Cerebellar nuclear complex (tissue), 1 donor: ENCODE measurements at places on chromosomes 6 and 20.

DNA sequence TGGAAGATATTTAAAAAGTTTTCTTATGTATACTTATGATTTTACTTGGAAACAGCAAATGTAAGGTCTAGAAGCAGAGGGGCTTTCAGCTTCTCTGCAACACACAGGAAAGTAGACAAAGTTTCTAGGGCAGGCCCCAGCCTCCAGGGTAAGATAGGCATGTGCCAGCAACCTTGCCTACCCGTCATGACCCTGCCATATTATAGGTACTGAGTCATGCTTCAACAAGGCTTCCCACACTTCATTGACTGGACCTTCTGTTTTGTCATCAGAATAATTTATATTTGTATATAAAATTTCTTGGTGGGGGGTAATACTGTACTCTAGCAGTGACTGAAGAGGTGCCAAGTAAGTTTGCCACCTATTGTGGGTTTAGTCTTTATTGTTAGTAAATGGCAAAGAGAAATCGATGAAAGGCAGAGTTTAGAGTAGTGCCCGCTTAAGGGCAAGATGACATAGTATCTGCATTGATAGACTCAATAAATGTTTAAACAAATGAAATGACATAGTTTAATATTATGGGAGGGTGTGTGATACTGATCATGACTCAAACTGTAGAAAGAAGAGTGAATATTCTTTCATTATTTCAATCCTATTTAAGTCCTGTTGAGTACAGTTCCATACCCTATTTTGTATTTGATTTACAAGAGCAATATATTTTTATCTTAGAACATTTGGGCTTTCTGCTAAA is 95.6 kb downstream of the JARID2 start:
- DNase-seq = no peak

- no peak for DNase-seq
Measured at GRCh38 chr6:156658966-156659821, 118.0 kb upstream of the ARID1B start.

DNA sequence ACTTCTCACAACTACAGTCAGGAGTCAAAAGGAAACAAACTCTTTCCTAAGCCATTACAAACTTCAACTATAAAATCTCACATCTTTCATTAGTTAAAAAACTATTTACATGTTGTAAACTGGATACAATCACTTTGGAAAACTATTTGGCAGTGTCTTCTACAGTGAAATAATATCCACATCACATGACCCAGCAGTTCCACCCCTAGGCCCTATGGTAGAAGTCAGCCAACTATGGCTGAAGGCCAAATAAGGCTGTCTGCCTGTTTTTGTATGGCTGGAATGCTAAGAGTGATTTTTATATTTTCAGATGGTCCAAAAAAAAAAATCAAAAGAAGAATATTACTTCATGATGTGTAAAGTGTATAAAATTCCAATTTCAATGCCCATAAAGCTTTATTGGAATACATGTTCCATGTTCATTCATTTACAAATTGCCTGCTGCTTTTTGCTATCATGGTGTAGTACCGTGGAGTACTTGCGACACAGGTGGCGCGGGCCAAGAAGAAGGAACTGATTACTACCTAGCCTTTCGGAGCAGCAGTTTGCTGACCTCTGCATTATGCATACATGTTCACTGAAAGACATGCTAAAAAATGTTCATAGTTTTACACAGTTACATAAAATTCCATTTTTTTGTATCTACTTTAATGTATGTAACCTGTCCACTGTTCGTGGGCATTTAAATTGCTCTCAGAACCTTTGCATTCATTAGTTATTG is 129.0 kb downstream of the KIF16B start:
- no peak for DNase-seq

DNA sequence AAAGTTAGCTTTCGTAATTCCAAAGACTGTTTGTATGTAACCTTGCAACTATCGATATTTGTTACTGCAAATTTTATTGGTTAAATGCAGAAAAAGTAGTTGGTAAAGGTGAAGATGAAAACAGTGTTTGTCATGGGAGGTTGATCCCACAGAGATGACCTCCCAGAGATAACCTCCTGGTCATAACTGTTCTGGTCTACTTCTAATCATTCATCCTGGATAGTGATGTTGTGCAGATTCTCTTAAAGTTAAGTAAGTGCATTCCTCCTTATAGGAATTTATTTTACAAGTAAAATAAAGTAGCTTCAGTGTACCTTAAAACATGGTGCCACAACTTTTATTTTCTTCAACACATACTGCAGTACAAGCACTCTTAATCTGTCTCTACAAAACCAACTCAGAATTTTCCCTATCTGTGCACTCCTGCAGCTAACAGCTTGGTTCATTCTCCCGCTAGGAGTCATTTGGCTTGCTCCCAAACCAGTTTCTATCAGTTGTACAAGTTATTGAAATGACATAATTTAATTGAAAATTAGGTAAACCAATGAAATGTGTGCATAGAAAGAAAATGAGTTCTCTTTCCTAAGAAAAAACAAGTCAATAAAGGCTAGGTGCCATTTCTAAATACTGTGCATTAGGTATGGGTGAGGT is 19.2 kb downstream of the METTL24 start:
- DNase-seq = no peak

- DNase-seq = no peak
Measured at GRCh38 chr6:56434606-56435005, 187.2 kb upstream of the COL21A1 start.

- DNase-seq = no peak
Measured at GRCh38 chr20:50744143-50744792, 12.9 kb downstream of the PARD6B start.

DNA sequence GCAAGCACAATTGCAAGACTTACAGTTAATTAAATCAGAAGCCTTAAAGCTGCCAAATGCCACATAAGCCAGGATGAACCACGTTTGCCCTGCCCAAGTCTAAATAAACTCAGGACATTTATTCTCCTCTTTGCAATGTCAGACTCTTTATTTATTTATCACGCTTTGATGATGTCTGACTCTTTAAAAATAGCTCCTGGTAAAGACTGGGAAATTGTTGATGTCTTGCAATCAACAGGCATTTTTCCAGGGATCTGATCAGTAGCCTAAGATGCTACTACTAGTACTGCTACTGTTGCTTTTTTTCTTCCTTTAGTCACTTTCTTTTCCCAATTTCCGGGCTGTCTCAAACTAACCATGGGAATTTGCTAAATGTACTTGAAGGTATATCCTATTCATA is 365.8 kb upstream of the MARCKS start:
- no peak for DNase-seq

DNA sequence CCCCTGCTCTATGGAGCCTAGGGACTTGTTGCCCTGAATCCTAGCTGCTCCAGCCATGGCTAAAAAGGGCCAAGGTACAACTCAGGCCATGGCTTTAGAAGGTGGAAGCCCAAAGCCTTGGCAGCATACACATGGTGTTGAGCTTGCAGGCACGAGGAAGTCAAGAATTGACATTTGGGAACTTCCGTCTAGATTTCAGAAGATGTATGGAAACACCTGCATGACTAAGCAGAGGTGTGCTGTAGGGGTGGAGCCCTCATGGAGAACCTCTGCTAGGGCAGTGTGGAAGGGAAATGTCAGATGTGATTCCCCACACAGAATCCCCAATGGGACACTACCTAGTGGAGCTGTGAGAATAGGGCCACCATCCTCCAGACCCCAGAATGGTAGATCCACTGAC is 95.1 kb upstream of the TMEM170B start:
- DNase-seq = no peak

DNA sequence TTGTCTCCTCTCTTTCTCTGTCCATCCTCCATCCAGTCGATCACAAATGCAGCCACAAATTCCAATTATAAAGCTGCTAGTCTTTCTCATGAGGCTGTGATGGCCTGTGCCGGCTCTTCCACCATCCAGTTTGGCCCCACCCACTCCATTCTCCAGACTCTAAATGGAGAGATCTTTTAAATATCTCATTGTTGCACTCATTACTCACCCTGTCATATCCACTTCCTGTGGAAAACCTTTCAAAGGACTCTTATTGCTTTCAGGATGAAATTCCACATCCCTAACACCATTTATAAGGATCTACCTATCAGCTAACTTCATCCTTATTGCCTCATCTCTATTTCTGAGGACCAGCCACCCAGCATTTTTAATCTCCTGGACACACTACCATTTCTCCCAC is 70.6 kb downstream of the NRN1 start:
- DNase-seq = no peak

GRCh38 chr6:138454981-138455706 is 44.1 kb downstream of the NHSL1 start:
- DNase-seq = no peak

- DNase-seq = no peak
Measured at GRCh38 chr6:105896821-105897095, 189.4 kb upstream of the PRDM1 start.

- no peak for DNase-seq
Measured at GRCh38 chr6:36169023-36170007, 27.2 kb upstream of the BRPF3 start.

GRCh38 chr6:85797993-85798392 is 155.3 kb upstream of the SYNCRIP start:
- no peak for DNase-seq

GRCh38 chr20:24734139-24734538 is 214.9 kb upstream of the CST7 start:
- no peak for DNase-seq

GRCh38 chr6:135972586-135972985 is 121.1 kb downstream of the PDE7B start:
- DNase-seq = no peak

DNA sequence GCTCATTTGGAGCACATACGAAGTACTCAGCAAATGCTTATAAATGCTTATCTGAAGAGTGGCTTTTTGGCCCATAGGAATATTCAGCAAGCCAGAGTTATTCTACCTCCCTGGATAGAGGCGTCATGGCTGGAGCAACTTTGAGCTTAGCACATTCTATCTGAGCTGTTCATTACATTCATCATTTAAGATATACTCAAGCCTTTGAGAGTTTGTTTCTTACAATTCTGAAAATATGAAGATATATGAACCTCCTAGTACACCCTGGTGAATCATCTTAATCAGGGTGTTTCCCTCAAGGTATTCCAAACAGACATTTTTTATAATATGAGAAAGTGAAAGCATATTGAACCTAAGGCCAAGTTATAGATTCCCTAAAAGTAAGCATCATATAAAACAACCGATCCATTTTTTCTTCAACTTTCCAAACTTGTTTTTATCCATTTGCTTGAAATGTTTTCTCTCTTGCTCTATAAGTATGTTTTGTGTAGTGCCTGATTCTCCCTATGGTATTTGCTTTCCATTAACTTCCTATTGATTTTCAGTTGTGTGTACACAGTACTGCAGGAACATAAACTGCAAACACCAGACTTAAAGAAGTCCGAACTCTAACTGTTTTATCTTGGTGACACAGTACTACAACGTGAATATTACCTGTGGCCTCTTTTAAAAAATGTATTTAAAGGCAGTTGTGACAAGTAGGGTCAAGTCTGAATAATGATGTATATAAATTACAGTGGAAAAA is 139.7 kb upstream of the PTPRK start:
- DNase-seq = no peak

GRCh38 chr6:142407685-142408273 is 106.0 kb downstream of the ADGRG6 start:
- no peak for DNase-seq

DNA sequence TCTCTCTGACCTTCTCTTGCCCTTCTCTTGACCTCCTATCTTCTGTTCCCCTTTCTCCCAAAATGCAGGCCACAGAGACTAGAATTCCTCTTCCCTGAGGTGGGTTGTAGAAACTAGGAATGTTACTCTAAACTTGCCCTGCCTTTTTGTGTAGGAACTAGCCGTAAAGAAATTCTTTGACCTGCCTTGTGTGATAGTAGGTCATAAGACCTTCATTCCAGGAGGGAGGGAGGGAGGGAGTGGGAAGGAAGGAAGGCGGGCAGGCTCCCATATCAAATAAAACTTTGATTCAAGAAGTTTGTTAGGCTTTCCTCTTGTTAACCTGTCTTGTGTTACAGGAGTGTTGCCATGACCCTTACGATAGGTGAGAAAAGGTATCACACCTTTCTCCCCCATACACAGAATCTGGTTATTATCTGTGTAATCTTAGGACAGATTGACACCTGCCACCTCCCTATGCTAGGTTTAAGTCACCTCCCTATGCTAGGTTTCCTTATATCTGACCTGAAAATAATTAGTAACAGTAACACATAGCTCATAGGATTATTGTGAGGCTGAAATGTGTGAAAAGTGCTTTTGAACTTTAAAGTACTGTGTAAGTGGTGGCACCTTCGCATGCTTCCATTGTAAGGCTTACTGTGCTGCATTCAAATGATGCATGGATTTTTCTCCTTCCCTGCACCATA is 32.6 kb upstream of the FUCA2 start:
- DNase-seq = no peak

- DNase-seq = no peak
Measured at GRCh38 chr6:154806804-154807203, 73.6 kb downstream of the SCAF8 start.

DNA sequence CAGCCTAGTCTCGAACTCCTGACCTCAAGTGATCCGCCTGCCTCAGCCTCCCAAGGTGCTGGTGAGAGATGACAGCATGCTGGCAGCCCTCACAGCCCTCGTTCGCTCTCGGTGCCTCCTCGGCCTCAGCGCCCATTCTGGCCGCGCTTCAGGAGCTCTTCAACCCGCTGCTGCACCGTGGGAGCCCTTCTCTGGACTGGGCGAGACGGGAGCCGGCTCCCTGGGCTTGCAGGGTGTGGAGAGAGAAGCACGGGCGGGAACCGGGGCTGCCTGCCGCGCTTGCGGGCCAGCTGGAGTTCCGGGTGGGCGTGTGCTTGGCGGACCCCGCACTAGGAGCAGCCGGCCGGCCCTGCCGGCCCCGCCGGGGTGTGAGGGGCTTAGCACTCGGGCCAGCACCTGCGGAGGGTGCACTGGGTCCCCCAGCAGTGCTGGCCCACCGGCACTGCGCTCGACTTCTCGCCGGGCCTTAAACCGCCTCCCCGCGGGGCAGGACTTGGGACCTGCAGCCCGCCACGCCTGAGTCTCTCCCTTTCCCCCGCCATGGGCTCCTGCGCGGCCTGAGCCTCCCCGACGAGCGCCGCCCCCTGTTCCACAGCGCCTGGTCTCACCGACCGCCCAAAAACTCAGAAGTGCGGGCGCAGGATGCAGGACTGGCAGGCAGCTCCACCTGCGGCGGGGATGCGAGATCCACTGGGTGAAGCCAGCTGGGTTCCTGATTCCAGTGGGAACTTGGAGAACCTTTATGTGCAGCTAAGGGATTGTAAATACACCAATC is 31.5 kb upstream of the RANBP9 start:
- no peak for DNase-seq

DNA sequence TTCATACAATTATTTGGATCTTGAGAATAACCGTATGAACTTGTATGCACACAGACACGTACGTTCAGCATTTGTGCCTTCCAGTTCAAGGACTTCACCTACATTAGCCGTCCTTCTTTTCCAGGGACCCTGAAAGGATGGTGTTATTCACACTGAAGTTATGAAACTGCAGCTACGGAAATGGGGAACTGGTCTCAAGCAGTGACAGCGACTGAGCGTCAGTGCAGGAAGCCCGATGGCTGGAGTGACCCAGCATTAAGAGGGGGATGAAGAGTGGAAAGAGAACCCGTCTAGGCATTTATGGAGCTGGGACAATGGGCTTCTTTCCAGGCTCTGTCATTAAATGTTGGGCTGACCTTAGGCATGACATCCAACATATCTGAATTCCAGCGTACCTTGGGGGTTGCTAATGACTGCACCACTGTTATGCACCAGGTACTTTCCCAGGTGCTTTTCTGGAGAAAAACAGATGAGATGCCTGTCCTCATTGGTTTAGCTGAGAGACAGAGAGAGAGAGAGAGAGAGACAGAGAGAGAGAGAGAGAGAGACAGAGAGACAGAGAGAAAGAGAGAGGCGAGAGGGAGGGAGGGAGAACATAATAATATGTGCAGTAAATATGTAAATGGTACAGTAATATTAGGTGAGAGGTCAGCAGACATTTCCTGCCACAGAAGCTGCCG is 204.7 kb upstream of the EXOC2 start:
- no peak for DNase-seq

- no peak for DNase-seq
Measured at GRCh38 chr6:148203281-148203925, 139.2 kb upstream of the SASH1 start.
